ENCODE measurements at places on chromosomes 11 and 22.

DNA sequence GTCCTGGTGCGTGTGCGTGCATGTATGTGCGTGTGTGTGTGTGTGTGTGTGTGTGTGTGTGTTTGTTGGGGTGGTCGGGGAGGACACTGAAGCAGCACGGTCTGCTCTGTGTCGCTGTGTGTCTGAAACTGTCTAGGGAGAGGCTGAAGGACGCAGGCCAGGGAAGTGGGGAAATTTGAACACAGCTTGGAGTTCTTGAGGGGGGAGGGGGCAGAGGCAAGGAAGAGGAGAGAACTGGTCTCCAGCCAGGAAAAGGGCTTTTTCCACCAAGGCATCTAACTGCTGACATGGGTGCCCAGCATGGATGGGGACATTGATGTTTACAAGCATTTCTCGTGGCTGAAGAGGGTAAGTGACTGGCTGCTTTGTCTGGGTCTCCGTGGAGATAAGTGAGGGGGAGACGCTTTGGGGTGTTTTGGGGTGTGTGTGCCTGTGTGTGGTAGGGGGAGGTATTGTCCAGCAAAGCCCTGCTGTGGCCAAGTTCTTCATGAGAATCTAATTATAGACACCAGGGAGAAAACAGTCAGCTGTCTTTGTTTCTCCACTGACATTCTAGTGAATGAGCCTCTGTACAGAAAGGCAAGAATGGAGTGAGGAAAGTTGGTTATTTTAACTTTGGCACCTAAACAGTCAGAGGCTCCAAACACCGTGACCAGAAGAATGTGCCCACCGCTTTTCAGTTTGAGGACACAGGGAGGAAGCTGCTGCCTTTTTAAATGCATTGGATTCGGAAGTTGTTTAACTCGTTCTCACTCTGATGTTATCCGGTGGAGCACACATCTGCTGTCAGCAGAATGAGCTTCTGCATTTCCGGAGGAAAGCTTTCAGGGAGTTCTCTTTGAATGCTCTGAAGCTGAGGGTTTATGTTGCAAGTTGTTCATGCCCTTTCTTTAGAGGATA is 63.7 kb downstream of the PPFIBP2 start:
- DNase-seq = peak; percentile 53

DNA sequence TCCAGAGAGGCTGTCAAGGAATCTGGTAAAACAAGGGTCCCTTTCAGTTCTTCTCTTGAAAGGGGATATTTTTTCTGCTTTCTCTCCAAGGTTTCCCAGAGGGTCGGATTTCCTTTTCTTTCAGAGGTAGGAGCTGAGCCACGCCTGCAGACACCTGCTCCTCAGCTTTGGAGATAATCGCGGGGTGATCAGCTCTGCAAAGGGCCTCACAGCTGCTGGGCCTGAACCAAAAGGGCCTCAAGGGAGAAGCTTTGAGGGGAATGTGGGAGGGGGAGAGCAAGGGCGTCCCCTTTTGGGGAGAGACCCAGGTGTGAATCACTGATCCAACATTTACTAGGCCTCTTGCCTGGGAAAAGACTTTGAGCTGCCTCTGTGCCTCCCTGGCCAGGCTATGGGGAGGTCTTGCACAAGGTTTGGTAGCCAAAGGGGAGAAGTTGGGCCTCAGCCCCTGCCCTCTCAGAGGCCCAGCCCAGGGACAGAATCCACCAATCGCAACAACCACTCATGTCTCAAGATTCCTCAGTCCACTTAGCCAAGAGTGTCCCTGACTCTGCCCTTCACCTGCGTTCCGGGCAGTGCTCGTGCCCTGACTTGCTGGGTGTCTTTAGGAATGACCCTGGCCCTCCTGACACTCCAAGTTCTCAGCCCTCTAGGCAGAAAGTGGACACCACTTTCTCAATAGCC is 14.0 kb upstream of the TP53I11 start:
- no peak for DNase-seq

- DNase-seq = no peak
Measured at GRCh38 chr11:57713835-57714234, 1.4 kb downstream of the TMX2 start.

- DNase-seq = no peak
Measured at GRCh38 chr11:133156986-133157745, 375.1 kb downstream of the OPCML start.

GRCh38 chr11:40376331-40376730 is 1083.1 kb downstream of the LRRC4C start:
- no peak for DNase-seq

DNA sequence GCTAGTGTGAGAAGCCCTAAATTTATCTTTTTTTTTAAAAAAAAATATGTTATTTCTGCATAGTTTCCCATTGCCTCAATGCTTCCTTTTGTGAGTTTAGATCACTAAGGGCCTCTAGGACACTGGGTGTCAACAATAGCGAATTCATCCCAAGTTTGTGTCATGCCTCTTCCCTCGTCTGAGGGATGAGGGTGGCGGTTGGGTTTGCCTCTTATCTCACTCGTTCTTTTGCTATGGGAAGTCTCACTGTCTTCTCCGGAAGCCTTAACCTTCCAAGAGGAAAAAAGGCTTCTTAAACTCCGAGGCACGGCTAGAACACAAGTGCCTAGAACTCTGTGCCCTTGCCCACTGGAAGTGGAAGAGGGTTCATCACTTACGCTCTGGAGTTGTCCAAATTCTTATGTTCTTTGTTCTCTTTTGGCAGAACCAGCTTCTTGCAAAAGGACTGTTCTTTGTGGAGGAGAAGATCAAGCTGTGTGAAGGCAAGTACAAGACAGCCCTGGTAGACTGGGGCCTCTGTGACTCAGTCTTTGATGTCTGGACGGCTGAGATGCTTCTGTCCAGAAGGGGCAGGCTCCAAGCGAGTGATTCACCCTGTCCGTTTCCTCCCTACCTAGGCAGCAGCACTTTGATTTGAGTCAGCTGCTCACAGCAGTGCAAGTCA is 78.5 kb downstream of the TRAF6 start:
- DNase-seq = peak; percentile 97

GRCh38 chr22:21010426-21011113 is 4.4 kb upstream of the P2RX6 start:
- DNase-seq = no peak

- DNase-seq = no peak
Measured at GRCh38 chr11:127601578-127601977, 601.0 kb upstream of the KIRREL3 start.

DNA sequence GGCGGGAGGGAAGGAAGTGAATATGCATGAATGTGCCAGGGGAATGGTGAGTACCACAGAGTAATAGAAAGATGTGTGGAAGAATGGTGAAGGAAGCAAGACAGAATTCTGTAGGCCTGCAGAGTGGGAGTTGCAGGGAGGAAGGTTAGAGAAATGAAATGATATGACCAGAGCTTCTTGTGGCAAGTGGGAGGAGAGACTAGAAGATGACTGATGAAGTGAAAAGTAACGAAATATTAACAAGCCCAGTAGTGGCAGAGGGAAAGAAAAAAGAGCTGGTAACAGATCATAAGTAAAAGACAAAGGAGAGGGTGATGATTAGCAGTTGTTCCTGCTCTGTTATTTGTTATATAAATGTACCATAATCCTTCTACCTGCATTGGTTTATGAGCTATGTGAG is 1.0 kb upstream of the ALKBH8 start:
- DNase-seq = no peak

DNA sequence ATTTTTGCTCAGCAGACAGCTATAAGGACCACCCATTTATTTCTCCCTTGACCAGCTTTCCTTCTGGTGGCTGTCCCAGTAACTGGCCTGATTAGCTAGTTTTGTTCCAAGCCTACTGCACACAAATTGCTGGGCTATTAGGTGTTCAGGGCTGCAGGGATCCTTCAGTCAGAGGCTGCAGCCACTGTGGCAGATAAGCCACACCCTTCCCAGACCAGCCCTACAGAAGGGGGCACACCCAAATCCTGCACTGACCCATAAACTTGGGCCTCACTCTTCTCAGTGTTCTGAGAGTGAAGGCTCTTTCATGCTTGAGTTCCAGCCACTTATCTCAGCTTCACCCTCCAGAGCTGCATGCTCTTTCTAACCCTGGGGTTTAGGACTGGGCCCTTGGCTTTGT is 200.0 kb downstream of the AASDHPPT start:
- no peak for DNase-seq

DNA sequence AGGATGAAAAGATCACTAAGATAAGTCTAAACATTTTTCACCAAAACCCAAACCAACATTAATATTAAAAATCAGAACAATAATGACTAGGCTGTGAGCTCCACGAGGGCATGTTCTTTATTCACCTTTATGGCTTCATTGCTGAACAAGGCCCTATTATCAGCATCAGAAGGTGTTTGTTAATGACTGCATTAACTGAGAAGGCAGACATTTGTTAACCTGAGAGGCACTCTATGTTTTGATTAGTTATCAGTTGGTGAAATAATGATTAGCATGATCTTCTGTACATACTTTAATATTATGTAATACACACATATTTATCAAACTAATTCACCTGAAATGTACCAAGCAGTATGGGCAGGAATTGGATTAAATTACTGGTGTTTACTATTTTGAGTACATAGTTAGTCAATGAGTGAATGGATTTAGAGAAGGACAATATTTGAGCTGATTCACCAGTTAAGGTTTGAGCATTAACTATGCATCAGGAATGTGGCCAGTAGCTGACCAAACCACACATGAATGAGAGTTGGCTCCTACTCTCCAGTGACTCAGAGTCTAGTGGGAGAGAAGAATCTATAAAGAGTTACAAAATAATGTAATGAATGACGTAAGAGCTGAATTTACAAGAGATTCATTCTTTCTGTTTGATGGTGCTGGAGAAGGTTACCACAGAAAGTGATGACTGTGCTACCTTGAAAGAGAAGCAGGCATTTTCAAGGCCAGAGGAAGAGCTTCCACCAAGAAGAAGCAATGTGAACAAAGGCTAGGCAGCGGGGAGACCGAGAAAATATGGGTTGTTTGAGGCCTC is 6.7 kb downstream of the IL18 start:
- DNase-seq = peak; percentile 99

GRCh38 chr11:94856443-94856842 is 88.3 kb downstream of the AMOTL1 start:
- no peak for DNase-seq

- no peak for DNase-seq
Measured at GRCh38 chr11:116122697-116123472, 618.7 kb upstream of the CADM1 start.

DNA sequence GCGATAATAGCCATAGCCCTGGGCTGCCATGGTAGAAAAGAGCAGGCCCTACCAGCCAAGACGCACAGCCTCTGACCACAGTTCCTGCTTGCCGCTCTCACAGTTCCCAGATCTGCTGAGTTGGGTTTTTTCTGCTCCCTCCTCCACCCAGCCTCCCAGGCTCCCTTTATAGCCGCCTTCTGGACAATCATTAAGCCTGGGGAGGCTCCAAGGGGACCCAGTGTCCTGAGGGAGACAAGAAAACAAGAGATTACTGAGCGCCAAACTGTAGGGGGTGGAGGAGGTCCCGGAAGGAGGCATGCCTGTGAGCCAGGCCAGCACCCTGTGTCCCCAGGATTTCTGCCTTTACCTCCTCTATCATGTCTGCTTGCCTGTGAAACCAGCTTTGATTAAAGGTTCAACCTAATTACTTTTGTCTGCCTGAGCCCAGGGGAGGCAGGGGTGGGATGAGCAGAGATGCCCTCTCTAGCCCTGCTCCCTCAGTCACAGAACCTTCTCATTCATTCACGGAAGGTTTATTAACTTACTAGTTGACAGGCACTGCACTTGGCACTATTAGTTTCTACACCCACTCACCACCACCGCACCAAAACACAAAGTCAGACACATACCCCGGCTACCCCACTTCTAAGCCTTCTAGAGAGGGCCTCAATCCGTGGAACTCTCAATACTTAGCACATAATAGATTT is 1.2 kb downstream of the SLC37A4 start:
- DNase-seq = no peak

- DNase-seq = no peak
Measured at GRCh38 chr22:46107089-46107664, 43.1 kb upstream of the PPARA start.

DNA sequence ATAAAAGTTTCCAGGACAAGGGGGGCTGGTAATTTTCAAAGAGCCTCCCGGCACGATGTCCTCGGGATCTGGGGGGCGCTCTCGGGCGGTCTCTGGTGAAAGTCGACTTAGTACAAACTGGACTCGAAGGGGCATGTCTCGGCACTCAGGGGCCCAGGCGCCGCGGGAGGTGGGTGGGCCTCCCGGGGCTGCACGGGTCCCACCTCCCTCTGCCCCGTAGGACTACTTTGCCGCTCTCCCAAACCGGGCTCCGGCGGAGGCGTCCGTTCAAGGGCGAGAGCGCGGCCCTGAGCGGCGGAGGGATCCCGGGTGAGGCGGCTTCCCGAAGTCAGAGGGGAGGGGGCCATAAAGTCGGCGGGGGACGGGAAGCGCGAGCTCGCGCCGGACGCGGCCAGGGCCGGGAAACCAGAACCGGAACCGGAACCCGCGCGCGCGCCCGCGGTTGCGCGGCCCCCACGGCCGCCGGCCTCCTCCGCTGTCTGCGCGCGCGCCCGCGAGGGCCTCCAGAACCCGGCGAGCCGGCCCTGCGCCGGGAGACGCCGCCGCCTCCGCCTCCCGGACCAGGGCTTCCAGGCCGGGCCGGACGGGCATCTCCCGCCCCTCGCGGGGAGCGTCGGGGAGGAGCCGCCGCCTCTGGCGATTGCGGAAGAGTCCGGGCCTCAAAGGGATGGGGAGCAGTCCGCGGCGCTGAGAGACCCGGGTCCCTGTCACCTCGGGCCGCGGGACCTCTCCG is at the start of gene ARHGEF12:
Gene ARHGEF12 (plus strand): TSS at position 506 of the 733 bp plus-strand sequence. CDS start 831 bp downstream, outside the sequence.
- DNase-seq = peak; percentile 98

DNA sequence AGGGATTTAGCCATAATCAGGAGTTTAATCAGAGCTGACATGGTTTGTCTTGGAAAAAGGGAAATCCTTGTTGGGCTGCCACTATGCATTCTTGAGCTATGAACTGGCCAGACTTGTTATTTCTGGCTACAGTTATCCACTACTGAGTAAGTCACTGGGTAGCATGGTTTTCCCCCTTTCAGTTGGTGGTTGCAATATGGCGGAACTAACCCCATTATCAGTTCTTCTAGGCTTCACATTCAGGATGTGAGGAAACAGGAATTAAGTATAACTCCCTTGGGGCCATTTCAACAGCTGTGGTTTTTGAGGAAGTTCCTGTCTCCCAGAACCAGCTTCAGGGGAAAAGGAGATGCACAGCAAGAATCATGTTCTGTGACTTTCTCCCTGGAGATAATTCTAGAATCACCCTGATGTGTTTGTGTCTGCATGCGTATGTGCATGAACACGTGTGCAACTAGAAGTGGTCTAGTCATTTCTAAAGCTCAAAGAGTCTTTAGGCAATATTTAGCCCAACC is 103.0 kb upstream of the CD44 start:
- peak; percentile 89 for DNase-seq

DNA sequence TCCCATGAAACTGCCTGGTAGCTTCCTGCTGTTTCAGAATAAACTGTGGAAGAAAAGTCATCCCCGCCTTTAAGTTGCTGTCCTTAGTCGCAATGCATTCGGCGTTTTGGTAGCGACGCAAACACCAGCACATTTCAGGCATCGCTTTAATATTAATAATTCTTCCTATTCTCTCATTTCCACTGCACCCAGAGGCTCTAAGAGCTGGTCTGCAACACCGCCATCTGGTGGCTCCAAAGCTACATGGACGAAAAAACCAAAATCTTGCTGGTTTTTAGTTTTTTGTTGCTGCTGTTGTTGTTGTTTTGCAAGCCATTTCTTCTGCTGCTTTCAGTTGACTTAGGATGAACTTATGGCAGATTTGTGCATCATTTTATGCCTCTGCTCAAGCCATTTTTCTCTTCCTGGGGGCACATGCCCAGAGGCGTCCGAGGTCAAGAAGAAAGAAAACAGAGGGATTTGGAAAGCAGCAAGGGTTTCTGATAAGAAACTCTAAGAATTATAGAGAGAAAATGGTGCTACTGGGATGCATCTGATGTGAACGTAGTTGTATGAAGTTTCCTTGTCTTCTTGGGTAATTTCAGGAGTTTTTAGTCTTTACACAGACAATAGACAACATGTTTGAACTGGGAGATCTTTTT is 345.4 kb upstream of the KIRREL3 start:
- peak; percentile 26 for DNase-seq

Measured in epithelial cell of esophagus (primary cell).